Stimulated activated CD8-positive, alpha-beta memory T cell treated with anti-CD3 and anti-CD28 coated beads, Interleukin-15, amount 100 ng/mL, for 48 hours (primary cell): ENCODE measurements at places on chromosomes 7 and 10.

DNA sequence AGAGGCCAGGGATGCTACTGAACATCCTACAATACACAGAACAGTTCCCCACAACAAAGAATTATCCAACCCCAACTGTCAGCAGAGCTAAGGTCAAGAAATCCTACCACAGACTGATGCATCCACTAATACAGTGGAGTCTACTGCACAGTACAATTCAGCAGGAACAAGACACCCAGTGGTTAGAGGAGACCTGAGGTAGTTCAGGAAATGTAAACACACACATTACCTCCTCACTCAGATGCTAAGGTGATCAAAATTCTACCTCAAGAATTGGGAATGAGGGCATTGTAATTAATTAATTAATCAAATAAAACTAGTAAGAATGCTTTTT is 91.4 kb downstream of the ZFAND4 start:
- DNase-seq, result no peak

GRCh38 chr10:128416231-128416630 is 290.0 kb upstream of the MKI67 start:
- DNase-seq, result no peak

DNA sequence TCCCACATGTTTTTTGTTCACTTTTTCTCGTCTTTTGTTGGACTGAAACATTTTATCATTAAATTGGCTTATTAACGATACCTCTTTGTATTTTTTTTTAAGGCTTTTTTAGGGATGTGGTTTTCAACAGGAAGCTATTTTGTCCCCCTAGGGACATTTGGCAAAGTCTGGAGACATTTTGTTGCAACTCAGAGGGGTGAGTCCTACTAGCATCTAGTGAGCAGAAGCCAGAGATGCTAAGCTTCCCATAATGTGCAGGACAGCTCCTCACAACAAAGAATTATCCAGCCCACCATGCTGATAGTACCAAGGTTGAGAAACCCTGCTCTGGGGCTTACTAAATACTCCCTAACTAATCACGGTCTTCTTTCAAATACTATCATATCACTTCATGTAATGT is 63.2 kb downstream of the ATE1 start:
- DNase-seq, result no peak

- no peak for DNase-seq
Measured at GRCh38 chr7:51023547-51023946, 240.9 kb upstream of the GRB10 start.
